EH (cell line): ENCODE measurements at places on chromosomes 1 and 21.

DNA sequence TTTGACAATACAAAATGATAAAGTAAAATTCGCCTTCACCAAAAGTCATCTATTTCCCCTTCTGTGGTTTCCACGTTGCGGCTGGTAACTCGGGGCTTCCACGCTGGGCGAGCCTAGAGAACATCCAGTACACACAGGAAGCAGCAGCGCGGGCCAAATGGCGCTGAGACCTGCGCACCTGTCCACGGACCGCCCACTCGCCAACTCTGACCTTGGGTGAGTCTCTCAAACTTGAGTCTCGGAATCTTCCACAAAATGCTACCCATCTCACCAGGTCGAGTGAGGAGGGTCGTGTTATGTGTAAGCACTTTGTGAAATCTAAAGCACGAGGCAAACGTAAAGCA lies 820 bp upstream of the TTF2 start:
- no peak for DNase-seq

- DNase-seq: no peak
Measured at GRCh38 chr1:48206371-48206770, 16.1 kb upstream of the SLC5A9 start.

- DNase-seq: no peak
Measured at GRCh38 chr1:156856282-156856785, 2.6 kb downstream of the INSRR start.

- DNase-seq: no peak
Measured at GRCh38 chr1:107803579-107803978, 161.4 kb downstream of the VAV3 start.

DNA sequence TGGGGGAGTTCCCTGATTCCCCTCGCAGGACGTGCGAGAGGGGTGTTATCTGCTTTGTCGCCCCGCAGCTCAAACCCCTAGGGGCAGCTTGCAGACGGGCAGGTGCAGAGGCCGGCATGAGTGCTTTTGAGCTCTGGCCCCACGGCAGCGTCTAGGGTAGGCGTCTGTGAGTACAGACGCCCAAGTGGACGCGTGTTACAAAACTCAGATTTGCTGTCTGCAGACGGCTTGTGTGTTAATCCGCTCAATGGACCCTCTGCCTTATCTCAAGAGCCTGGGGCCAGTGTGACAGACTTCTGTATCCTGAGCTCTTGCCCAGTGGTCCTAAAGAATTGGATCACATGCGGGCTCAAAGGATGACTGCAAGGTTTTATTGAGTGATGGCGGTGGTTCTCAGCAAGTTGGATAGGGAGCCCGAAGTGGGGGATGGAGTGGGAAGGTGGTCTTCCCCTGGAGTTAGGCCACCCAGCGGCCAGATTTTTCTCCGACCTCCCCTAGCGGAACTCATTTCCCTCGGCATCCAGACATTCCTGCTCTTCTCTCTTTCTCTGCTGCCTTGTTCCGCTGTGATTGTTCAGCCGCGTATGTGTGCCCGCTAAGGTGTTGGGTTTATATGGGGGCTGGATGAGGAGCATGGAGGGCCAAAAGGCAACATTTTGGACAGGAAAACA lies 9.4 kb downstream of the CFHR4 start:
- no peak for DNase-seq

GRCh38 chr1:241105147-241105546 lies 251.9 kb downstream of the RGS7 start:
- no peak for DNase-seq

DNA sequence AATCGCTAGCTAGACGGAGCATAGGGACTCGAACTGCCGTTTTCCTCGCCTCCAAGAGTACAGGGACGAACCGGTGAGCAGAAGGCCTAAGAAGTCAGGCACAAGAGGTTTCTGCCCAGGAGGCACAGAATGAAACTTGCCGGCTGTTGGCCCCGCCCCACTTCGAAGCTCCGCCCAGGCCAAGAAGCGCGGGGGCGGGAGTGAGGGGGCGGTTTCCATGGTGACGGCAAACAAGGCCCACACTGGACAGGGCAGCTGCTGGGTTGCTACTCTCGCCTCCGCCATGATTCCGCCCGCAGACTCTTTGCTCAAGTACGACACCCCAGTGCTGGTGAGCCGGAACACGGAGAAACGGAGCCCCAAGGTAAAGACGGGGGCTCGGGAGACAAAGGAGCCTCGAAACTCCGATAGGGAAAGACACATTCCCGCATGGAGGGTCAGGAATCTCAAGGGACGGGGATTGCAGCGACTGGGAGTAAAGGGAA lies at the start of gene DNALI1:
TSS of gene DNALI1 (plus strand) at position 229 of the 485 bp plus-strand sequence. CDS start at position 284, 55 bp downstream.
- peak; percentile 90 for DNase-seq

- DNase-seq: peak; percentile 93
Measured at GRCh38 chr1:172356620-172357019, 63.9 kb upstream of the C1orf105 start.

DNA sequence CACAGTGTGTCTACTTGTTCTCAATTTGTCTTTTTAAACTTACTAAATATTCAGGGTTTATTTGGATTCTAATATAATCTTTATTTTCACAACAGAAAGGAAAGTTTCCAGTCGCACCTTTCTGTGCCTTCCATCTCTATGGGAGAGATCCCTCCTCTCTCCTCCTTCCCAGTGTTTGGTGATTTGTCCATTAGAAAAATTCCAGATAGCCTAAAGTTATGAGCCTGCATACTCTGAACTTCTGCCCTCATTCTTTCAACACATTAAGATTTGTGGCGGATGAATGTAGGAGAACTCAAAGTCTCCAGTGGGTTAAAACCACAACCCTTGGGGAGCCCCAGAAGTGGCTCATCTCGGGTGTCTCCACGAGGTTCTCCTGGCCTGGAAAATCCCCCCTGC lies 3.6 kb downstream of the NHLH2 start:
- DNase-seq: no peak

DNA sequence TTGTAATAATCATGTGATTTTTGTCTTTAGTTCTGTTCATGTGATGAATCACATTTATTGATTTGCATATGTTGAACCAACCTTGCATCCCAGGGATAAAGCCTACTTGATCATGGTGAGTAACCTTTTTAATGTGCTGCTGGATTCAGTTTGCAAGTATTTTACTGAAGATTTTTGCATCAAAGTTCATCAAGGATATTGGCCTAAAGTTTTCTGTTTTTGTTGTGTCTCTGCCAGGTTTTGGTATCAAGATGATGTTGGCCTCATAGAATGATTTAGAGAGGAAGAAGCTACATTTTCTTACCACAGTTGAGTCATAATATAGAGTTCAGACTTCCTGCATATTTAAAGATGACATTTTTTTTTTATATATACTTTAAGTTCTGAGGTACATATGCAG lies 455.9 kb downstream of the PLPP3 start:
- peak; percentile 88 for DNase-seq

GRCh38 chr1:154952664-154953063 lies 3.2 kb downstream of the PBXIP1 start:
- no peak for DNase-seq

- DNase-seq: peak; percentile 59
Measured at GRCh38 chr1:224116131-224116530, 2.2 kb downstream of the FBXO28 start.

DNA sequence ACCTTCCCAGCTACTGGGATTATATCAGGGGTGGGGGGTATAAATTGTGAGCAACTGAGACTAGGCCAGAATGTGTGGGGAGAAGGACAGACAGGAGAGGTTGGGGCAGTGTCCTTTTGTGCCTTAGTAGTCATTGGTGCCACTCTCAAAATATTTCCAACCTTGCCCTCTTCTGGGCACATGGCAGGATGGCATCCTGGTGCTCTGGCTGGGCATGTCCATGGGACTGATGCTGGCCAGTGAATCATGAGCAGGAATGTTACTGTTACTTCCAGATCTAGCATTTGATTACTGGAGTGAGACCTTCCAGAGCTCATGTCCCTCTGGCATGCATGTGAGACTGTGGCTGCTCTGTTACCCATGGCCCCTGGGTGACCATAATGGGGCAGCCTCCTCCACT lies 151.2 kb downstream of the MATN1 start:
- DNase-seq: peak; percentile 36

DNA sequence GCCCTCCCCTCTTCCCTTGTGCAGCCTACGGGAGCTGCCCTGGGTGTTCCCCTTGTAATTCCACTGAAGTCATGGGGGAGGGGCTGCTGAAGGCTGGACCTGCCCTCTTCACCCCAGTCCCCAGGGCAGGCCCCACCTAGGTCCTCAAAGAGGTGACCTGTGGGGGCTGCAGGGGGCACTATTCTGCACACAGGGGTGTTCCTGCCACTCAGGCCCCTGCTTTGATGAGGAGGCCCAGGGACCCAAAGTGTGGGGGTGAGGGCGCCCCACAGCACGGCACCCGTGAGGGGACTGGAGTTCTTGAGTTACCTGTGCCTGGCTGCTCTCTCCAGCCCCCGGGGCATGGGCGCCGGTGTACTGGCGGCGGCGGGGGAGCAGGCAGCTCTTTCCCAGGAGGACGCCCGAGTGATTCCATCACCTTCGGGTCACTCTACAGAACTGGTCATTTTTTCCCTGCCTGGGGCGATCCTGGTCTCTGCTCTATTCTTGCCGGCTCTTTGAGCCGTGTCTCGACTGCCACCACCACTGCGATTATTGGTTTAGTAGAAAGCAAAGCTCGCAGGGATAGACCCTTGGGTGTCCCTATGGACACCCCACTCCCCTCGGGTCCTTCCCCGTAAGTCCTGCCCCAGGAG lies 6.9 kb upstream of the PRDM16 start:
- no peak for DNase-seq

DNA sequence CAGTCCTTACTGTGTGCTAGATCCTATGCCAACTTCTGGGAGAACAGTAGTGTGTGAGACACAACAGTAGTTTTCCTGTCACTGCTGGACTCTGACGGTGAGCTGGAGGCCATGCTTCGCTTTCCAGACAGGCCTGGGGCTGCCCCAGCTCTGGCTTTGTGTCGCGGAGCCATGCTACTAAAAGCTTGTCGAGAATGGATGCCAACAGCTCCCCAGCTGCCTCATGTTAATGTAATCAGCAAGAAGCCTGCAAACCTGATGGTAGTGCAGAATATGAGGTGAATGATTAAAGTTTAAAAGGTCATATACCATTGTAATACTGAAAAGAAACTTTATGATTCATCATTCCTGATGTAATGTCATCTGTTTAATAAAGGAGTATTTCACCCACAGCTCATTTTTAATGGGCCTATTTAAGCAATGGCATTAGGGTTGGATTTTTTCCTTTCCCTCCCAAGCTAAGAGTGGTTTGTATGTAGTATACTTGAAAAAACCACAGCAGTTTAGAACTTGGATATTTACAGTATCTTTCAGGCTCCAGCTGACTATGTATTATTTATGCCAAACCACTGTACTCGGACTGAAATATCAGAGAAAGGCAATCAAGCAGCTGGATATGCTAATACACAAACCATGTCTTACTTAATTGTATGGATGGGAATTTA lies 343.0 kb downstream of the NUF2 start:
- peak; percentile 1 for DNase-seq

DNA sequence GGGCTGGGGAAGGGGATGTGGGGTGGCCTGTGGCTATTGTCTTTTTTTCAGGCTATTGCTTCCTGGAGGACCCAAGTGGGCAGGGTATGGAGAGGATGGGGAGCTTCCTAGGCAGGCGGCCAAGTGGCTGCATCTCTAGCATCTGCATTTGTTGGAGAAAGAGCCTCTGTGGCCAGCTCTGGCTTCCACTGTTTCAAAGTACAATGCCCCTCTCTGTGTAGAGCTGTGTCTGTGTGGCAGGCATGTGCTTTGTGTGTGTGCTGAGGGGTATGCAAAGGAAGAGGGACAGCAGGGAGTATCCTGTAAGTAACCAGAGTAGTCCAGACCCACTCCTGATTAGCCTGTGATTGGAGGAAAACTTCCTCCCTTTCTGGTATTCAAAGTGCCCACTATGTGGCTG lies 40.6 kb downstream of the KCNA2 start:
- no peak for DNase-seq

- DNase-seq: no peak
Measured at GRCh38 chr1:39936724-39937491, 18.0 kb upstream of the MFSD2A start.

- no peak for DNase-seq
Measured at GRCh38 chr1:156358641-156359040, 10.4 kb upstream of the RHBG start.

- DNase-seq: no peak
Measured at GRCh38 chr1:27526569-27527222, 36.7 kb upstream of the WASF2 start.

- DNase-seq: peak; percentile 84
Measured at GRCh38 chr1:101282314-101283038, 45.7 kb downstream of the S1PR1 start.

GRCh38 chr1:115182012-115182715 lies 92.9 kb upstream of the TSPAN2 start:
- DNase-seq: peak; percentile 60

- DNase-seq: no peak
Measured at GRCh38 chr1:43617668-43618067, 32.3 kb upstream of the KDM4A start.

GRCh38 chr1:228735871-228736586 lies 750 bp downstream of the RHOU start:
- DNase-seq: peak; percentile 14

- peak; percentile 71 for DNase-seq
Measured at GRCh38 chr1:236051242-236051791, 13.6 kb downstream of the NID1 start.

- DNase-seq: no peak
Measured at GRCh38 chr1:156424806-156425432, 55.9 kb downstream of the RHBG start.

DNA sequence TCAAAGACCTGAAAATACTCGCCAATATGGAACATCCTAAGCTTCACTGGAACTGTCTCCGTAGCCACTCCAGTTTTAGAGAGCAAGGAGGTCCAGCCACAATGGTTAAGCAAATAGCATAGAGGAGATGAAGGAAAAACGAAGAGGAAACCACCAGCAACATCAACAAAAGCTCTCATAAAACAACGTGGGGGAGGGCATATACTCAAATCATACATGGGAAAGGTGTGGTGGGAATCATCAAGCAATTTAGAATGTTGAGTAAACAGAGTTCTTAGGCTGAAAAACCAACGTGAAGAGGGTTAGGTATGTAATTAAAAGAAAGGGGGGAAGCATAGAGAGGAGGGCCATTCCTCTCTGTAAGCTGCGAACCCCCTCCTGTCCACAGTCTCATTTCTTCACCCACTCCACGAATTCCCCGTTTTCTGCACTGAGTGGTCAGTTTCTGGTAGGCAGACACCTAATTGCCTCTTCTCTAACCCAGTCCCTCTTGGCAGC lies 1.0 kb downstream of the TMEM59 start:
- DNase-seq: peak; percentile 35

GRCh38 chr1:54784066-54784465 lies 17.1 kb downstream of the TTC22 start:
- no peak for DNase-seq

- no peak for DNase-seq
Measured at GRCh38 chr1:1259951-1260600, 13.6 kb upstream of the C1QTNF12 start.

DNA sequence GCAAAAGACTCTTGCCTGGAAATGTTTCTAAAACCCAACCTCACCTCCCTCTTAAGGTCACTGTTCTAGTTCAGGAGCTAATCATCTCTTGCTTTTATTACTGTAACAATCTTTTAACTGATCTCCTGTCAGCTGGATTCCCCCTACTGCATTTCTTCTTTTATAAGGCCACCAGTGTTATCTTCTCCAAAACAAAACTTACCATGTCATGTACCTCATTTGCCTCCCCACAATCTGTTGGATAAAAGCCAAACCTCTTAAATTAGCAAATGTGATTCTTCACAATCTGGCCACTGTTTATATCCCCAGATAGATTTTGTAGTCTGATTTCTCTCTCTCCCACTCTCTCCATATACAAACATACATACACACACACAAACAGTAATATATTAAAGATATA lies 143.3 kb downstream of the DENND1B start:
- DNase-seq: no peak

- DNase-seq: no peak
Measured at GRCh38 chr1:27590917-27591508, 12.9 kb downstream of the AHDC1 start.
